NCI-H2029 (cell line): ENCODE measurements at places on chromosomes 11 and 22.

- no peak for DNase-seq
Measured at GRCh38 chr11:81359476-81359875, 1374.2 kb downstream of the FAM181B start.

DNA sequence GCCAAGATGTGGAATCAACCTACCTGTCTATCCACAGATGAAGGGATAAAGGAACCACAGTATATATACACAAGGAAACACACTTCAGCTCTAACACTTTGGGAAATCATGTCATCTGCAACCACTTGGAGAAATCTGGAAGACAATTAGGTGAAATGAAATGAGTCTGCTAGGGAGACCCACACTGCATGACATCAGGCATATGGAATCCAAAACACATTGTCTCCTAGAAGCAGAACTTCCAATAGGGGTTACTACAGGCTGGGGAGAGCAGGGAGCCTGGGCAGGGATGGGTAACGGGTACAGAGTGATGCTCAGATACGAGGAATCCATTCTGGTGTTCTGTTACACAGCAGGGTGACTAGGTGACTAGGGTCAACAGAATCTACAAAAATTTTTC, 18.3 kb downstream of the RGL4 start:
- no peak for DNase-seq

GRCh38 chr11:75337195-75337654, 14.2 kb downstream of the ARRB1 start:
- no peak for DNase-seq

GRCh38 chr11:86587264-86588193, 84.9 kb downstream of the ME3 start:
- no peak for DNase-seq

DNA sequence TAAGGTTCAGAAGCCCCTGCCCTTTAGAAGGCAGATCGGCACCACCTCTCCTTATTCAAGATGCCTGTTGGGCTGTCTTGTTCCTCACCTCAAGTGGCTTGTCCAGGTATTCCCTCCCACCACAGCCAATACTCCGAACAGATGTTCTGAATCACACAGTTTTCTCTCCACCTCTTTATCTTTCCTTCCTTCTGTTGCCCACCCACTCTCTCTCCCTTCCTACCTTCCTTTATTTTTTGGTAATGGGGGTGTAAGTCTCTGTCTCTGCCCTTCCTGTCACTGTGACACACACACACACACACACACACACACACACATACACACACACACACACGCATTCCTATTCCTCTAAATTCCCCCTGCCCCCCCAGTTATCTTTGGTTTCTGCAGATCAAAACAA, 8.4 kb downstream of the BEST1 start:
- no peak for DNase-seq

DNA sequence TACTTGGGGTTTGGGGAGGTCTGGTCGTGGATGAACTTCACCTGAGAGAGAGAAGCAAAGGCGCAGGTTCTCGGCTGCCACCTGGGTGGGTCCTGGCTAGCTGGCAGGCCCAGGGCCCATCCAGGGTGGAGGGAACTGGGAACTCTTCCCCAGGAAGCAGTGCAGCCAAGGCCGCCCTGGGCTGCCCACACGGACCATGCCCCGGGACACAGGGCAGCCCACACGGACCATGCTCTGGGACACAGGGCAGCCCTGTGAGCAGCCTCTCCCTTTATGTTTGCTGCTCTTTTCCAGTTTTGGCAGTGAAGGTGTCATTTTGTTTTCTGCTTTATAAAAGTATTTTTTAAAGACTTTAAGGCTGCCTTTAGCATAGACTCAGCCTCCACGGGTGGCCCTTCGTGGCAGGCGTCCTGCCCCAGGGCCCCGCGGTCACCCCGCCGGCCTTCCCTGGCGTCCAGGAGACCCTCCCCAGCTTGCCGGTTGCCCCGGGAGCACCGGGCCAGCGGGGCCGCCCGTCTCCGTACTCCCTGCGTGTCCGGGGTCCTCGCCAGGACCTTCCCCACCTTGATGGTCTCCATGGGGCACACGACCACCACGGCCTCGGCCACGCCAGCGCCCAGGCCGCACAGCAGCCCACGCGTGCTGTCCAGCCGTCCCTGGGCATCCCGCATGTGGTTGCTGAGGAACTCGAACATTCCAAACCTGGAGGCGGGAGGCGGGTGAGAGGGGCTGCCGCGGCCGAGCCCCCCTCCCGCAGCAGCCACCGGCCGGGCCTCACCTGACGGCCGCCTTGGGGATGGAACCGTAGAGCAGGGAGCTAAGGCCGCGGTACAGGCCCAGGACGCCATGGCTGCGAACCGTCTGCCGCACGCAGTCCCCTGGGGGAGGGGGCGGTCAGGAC, 1.1 kb downstream of the SLC25A1 start:
- DNase-seq: no peak
